ENCODE measurements at places on chromosomes 5 and 9.

GRCh38 chr9:108645520-108645919 lies 210.3 kb downstream of the ACTL7B start:
- no peak for DNase-seq

GRCh38 chr9:133602277-133602676 lies 6.9 kb downstream of the FAM163B start:
- DNase-seq = no peak

DNA sequence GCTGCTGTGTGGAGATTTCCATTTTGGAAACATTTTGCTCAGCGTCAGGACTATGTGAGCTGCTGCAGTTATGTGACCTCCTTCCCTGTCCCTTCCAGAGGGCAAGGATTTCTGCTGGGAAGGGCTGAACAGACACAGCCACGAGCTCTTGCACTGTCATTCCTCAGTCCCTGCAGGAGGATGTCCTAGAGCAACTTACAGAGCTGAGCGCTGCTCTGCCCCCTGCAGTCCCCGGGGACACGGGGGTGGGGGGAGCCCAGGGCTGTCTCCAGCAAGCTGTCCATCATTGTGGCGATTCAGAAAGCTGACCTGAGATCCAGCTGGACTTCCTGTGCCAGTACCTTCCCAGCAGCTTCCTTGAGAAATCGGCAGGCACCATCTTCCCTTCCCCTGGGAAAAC lies 28.0 kb upstream of the MAP1B start:
- no peak for DNase-seq

DNA sequence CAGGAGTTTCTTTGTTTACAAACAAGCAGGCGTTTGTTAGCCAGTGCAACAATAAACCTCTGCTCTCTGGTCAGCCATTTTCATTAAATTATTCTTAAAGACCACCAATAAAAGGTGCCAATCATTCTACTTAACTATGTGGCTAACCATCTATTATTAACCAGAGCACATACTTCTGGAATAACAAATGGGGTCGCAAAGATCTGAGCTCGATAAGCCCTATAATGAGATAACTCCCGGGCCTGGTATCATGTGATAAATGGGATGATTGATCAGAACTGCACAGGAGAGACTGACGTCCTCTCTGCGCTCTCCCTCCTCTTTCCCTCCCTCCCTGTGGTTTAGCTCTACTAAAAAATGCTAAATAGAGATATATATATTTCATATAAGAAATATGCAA lies 488.2 kb downstream of the NTRK2 start:
- no peak for DNase-seq

DNA sequence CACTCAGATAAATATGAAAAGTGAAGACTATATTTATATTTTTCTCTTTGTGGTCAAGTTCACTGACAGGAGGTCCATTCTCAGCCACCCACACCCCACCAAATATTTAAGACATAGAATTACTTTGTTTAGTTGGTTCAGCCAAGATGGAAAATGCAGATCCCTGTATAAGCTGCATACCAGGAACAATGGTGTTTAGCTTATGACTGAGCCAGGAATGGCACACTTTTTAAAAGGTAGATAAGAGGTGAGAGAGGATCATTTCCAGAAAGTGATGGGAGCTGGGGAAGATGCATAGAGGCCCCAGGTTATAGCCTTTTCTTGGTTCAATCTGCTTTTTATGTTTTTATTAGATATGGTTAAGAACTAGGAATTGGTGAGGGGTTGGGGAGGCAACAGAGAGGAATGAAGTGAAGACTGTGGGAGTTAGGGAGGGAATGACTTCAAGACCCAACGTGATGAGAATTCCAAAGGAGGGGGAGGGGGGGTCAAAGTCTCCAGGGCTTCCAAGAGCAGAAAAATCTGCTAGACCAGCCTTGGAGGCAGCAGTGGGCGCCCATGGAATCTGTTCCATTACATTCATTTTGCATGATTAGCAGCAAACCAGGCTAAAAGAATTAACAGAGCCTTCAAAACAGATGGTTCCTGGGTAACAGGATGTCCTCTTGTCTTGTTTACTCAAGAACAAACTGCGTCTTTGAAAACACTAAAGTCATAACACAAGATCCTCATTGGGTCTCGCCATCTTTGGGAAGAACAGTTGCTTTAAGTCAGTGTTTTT lies 95.2 kb downstream of the FGF1 start:
- DNase-seq = no peak

GRCh38 chr5:129616517-129616916 lies 131.4 kb upstream of the MINAR2 start:
- no peak for DNase-seq

DNA sequence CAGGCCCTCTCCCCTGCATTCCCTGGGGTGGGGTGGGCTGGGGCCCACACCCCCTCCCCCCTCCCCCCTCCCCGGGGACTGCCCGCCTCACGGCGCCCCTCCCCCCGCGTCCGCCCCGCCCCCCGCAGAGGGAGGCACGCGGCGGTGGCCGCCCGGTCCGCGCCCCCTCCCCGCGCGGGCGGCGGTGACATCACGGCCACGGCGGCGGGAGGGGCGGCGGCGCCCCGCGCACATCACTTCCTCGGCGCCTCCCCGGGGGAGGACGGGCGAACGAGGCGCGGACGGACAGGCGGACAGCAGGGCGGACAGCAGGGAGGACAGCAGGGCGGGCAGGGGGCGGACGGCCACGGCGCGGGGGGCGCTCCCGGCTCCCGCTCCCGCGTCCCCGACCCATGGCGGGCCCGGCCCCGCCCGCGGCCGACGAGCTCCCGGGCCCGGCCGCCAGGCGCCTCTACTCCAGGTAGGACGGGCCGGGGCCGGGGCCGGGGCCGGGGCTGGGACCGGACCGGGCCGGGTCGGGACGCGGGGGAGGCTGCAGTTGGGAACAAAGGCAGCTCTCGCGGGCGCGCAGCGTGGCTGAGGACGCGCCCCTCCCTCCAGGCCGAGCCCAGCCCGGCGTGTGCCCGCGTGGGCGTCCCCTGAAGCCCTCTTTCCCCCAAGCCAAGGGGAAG lies at the start of gene GPSM1:
Gene GPSM1 (plus strand): TSS at position 236 of the 671 bp plus-strand sequence. CDS start 157 bp downstream, at position 393.
- DNase-seq = peak; percentile 68

DNA sequence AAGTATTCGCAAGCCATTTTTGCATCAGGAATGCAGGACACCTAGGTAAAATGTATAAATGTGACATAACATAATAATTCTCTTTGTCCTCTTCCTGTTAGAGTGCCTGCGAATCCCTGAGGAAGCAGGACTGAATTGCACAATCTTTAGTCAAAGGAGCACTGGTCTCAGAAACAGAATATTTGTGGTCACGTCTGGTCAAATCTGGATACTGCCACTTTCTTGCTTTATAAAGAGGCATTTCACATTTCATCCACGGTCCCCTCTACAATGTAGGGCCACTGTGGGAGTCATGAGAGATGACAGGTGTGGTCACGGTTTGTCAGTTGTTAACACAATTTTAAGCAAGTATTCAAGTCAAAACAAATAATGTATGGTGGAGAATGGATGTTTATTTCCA lies 564.0 kb downstream of the IRX1 start:
- DNase-seq = no peak
